Frontal cortex (tissue), 4 donors: ENCODE measurements at places on chromosomes 5 and 9. TPM values are rescaled to one million over a fixed set of nuclear protein-coding genes. Genes with fewer than 3 reads are reported as not detected.

LTC4S gene
- total RNA-seq, result 1.6 TPM

SCGB3A2 gene
- total RNA-seq, result not detected

SLC23A1 gene
- total RNA-seq, result not detected

PCDHGA6 gene
- total RNA-seq, result 9.0 TPM

DMAC1 gene
- 32.2 TPM for total RNA-seq

GPR150 gene
- total RNA-seq, result not detected

FIBCD1 gene
- 0.82 TPM for total RNA-seq

CYLC2 gene
- not detected for total RNA-seq
